ENCODE measurements at places on chromosomes 2 and 18.
A peak's percentile ranks its signal among the peaks of the same experiment; 100 is the strongest.

GRCh38 chr2:134127496-134127895 lies 126.4 kb upstream of the MGAT5 start:
- DNase-seq: no peak

DNA sequence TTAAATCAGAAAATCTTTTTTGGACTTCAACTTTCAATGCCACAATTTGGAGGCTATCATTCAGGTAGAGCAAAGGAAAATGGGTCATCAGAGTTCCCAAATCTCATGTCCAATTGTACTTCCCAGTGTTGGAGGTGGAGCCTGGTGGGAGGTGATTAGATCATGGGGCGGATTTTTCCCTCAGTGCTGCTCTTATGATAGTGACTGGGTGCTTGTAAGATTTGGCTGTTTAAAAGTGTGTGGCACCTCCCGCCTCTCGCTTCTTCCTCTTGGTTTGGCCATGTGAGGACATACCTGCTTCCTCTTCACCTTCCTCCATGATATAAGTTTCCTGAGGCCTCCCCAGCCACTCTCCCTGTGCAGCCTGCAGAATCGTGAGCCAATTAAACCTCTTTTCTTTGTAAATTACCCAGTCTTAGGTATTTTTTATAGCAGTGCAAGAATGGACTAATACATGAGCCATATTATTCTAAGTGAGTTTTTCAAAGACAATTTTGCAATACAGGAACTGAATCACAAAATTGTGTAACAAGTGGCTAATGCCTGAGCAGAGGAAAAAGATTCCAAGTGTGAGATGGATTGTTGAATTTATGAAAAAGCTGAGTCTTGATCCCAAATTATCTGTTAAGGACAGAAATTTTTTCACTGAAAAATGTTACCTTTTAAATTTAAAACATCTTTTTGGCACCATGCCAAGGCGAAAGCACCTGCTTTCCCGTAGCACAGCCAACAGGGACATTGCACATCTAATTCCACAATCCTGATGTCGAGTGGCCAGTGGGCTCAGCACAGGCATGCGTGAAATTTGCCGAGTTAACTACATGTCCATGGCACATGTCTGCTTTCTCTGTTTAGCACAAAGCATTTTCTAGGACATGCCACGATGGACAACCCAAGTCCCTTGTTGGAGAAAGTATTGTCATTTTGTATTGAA lies 150.9 kb downstream of the COL6A3 start:
- peak; percentile 47 for DNase-seq

GRCh38 chr2:120508567-120509041 lies 162.7 kb downstream of the INHBB start:
- no peak for DNase-seq

GRCh38 chr2:216165711-216166110 lies 56.6 kb downstream of the XRCC5 start:
- DNase-seq: no peak

DNA sequence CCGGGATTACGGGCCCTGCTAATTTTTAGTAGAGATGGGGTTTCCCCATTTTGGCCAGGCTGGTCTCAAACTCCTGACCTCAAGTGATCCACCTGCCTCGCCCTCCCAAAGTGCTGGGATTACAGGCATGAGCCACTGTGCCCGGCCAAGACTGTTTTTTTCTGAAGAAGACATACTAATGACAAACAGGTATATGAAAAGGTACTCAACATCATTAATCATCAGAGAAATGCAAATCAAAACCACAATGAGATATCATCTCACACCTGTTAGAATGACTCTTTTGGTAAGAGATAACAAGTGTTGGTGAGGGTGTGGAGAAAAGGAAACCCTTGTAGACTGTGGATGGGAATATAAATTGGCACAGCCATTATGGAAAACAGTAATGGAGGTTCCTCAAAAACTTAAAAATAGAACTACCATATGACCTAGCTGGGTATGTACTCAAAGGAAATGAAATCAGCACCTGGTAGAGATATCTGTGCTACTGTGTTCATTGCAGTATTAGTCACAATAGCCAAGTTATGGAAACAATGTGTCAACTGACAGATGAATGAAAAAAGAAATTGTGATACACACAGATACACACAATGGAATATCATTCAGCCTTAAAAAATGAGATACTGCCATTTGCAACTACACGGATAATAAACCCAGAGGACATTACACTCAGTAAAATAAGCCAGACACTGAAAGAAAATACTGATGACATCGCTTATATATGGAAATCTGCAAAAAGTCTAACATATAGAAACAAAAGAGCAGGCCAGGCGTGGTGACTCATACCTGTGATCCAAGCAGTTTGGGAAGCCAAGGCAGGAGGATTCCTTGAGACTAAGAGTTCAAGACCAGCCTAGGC lies 20.8 kb downstream of the SOS1 start:
- no peak for DNase-seq
